ENCODE measurements at places on chromosomes 1 and 21. TPM values are rescaled to one million over a fixed set of nuclear protein-coding genes. Genes with fewer than 3 reads are reported as not detected.

The KIF21B gene
- total RNA-seq: 0.33 TPM

The HFM1 gene
- 0.67 TPM for total RNA-seq

The AHCTF1 gene
- 50.0 TPM for total RNA-seq

The DCAF6 gene
- total RNA-seq: 68.3 TPM

The CORT gene
- 0.33 TPM for total RNA-seq

The TRIM63 gene
- 108 TPM for total RNA-seq

The TACSTD2 gene
- 0.15 TPM for total RNA-seq

Measured in melanocyte of skin (primary cell).